ENCODE measurements at places on chromosomes 3 and 15. TPM values are rescaled to one million over a fixed set of nuclear protein-coding genes. Genes with fewer than 3 reads are reported as not detected.

DNA sequence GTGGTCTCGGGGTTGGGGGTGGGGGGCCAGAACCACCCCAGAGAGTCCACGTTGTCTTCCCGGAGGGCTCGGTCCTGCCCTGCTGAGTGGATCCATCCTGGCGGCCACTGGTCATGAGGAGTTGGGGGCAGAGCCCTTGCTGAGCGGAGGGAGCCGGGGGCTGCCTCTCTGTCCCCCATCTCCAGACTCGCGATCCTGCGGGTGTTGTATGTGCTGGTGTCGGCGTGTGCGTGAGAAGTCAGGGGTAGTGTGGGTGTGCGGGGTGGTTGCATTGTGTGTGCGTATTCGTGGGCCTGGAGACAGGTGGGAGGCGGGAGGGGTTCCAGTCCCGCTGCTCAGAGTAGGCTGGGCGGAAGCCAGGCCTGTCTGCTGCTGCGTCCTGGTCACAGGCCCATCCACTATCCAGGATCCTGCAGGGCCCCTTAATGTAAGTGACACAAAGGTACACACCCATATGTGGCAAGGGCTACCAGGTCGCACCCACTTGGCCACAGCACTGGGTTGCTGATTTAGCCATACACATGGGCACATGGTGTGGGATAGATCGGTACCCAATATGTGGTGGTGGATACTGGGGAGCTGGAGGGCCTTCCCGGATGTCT lies 30.7 kb downstream of the NBEAL2 start:
- H3K27me3 ChIP-seq: no peaks in the 10 kb centered on the region
- peaks cover 14% of the 10 kb centered on the region for H3K36me3 ChIP-seq
- DNase-seq: no peak

Gene TGM5
- total RNA-seq: not detected

Gene SLC22A13
- 0.78 TPM for total RNA-seq

DNA sequence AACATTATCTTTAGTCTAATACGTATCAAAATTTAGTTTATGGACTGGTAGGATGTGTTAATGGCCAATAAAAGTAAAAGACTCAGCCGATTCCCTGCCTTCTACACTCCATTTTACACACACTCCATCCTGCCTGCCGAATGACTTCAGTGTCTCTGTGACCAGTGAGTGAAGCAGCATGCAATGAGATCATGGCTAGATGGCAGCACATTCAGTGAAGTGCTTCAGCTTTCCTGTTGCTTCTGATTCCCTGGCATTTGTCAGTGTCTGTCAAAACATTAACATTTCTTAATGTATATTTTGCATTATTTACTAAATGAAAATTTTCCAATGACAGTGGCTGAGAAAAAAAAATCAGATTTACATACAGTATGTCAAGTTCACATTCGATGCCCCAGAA lies 412.0 kb downstream of the FHIT start:
- no peaks in the 10 kb centered on the region for H3K4me1 ChIP-seq
- no peaks in the 10 kb centered on the region for H3K27me3 ChIP-seq
- no peak overlapping the region for H3K4me3 ChIP-seq
- no peaks in the 10 kb centered on the region for H3K36me3 ChIP-seq

Gene A4GNT
- total RNA-seq: not detected

Gene ERICH6
- total RNA-seq: not detected

Data from activated T-helper 1 cell treated with anti-CD3 and anti-CD28 coated beads, Interleukin-12 subunit alpha, Interleukin-12 subunit beta, Interleukin-2, Interleukin-4 antibody, amounts not matched to agents 30 ng/mL and 10 ng/mL and 1 ng/mL, durations not matched to agents 14 hours and 24 hours and 36 hours (primary cell).